ENCODE measurements at places on chromosomes 16 and 17.

DNA sequence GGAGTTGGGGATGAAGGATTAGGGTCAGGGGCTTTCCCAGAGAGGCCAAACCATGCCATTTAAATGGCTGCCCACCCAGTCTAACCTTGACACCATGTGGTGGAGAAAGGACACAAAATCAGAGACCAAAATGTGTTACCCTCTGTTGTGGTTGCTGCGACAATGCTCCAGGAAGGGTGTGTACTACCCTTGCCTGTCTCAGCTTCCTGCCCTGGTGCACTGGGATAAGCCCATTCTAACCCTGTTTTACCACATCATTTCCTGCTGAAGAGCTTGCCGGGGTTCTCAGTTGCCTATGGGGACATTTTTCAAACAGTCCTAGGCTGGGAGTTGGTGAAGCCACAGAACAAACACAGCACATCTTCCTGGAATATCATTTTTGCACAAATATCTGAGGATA is 4.9 kb downstream of the OR4D1 start:
- DNase-seq, result no peak

DNA sequence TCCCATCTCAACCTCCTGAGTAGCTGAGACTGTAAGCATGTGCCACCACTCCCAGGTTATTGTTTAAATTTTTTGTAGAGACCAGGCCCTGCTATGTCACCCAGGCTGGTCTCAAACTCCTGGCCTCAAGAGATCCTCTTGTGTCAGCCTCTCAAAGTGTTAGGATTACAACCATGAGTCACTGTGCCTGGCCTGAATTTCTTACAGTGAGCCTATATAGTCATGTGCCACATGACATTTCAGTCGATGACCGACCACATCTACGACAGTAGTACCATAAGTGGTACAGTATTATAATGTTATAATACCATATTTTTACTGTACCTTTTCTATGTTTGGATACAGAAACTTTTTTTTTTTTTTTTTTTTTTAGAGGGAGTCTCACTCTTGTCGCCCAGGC is 195.3 kb downstream of the STX8 start:
- no peak for DNase-seq

DNA sequence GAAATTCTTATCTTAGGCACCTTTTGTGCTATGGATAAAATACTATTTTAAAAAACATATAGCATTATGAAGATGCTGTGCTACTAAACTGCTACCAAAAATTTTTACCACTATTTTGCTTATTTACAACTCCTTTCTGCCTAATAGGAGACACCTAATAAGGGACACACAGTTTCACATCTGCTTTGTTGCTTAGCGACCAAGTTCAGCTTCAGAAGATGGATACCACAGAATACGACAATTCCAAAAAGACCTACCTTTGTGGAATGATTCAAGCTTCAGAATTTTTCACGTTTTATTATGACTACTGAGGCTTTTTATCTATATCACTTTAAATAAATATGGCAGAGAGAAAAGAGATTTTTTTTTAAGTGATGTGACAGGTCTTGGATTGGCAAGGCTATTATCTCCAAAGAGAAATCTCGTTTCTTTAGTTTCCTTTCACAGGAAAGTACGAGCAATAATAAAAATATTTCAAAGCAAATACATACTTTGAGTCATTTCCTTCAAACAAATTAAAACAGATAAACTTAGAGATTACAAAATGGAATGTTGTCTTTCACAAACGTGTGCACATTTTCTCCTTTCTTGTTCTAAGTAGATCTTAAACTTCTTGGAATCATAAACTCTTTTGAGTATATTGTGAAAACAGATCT is 35.4 kb downstream of the SPAG9 start:
- DNase-seq, result no peak

- DNase-seq, result no peak
These were observed 17.1 kb upstream of the HOXB13 start for GRCh38 chr17:48745381-48746275.

DNA sequence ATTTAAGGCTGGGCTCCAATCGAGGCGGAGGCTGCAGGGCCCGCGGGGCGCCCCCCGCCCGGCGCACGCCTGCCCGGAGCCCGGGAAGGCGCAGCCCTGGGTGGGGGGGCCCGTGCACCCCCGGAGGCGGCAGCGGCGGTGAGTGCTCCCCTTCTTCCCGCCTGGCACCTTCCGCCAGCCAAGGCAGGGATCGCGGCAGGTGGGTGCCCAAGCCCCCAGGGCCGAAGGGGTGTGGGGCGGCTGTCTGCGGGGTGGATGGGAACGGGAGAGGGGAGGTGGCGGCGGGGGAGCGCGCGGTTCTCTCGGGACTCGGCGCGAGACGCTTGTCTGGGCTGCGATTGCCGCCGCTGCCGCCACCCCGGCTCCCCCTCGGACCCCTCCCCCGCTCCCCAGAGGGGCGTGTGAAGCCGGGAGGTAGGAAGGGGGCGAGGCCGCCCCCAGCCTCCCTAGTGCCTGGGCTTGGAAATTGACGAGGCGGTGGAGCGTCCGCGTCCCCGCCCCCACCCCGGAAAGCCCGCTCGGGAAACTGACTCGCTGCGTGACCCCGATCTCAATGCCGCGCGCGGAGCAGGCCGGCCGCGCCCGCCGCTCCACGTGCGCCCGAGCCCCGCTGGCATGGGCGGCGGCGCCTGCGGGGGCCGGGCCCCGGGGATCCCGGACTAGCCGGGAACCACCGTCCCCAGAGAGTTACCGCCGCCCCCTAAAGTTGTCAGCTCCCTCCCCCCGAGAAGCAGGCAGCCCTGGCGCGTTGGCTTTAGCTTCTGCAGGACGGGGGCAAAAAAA is 231.5 kb downstream of the MRTFB start:
- no peak for DNase-seq

- DNase-seq, result no peak
These were observed 52.5 kb downstream of the BANP start for GRCh38 chr16:88003736-88004135.

DNA sequence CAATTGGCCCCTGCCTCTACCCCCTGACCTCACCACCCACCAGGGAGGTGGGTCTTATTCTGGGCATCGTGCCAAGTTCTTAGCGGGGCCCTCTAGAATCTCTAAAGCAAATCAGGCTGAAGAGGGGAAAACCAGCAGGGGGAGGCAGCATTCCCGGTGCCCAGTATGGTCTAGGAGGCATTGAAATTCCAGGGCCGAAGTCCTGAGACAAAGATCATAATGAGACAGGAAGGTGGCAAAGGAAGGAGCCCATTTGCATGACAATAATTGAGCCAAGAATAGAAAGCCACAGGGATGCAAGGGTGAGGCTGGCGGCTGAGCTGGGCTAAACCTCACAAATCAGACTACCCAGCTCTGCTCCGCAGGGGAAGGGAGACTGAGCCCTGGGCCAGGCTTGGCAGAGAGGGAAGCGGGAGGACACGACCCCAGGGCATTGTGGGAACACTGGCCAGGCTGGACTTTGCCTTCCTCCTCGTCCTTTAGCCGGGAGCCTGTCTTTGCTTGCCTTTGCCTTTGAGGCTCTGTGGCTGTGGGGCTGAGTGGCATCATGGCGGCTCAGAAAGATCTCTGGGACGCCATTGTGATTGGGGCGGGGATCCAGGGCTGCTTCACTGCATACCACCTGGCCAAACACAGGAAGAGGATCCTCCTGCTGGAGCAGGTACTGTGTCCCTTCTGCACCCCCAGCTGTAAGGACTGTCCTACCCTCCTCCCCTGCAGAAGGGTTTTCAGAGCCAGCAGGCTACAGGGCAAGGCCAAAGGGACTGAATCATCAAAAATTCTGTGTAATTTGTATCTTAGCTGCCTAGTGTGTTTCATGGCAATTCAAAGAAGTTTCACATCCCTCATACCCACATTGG is at the start of gene PIPOX:
Gene PIPOX, plus strand, starts transcription at position 463 of the 860 bp plus-strand sequence. Its CDS starts 85 bp downstream, at position 548.
- DNase-seq, result peak; percentile 98

- no peak for DNase-seq
These were observed 2.1 kb upstream of the CACNG1 start for GRCh38 chr17:67041941-67042899.

GRCh38 chr17:74677558-74678466 is 34.9 kb downstream of the CD300LF start:
- no peak for DNase-seq

- DNase-seq, result no peak
These were observed 11.6 kb downstream of the MGRN1 start for GRCh38 chr16:4636196-4636595.

GRCh38 chr17:7204828-7205461 is 14.7 kb downstream of the DLG4 start:
- DNase-seq, result peak; percentile 76

DNA sequence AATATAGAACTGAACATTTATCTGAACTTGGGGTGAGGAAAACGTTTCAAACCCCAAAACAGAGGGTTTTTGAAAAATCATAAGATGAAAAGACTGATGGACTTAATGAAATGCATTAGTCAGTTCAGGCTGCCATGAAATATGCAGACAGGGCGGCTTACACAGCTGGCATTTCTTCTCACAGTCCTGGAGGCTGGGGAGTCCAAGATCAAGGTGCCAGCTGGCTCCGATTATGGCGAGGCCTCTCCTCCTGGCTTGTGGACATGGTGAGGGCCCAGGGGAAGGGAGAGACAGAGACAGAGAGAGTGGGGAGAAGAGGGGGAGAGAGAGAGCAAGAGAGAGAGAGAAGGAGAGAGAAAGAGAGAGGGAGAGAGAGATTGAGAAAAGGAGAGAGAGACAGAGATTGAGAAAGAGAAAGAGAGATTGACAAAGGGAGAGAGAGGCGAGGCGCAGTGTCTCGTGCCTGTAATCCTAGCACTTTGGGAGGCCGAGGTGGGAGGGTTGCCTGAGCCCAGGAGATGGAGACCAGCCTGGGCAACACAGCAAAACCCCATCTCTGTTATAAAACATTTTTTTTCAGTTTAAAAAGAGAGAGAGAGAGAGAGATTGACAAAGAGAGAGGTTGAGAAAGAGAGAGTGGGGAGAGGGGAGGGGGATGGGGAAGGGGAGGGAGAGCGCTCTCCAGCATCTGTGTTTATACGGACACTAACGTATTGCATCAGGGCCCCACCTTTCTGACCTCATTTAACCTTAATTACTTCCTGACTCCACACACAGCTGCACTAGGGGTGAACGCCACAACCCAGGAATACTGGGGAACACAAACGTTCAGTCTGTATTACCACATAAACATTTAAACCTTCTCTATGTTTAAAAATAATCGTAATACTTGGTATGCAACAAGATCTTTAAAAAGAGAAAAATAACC is 24.6 kb upstream of the RPH3AL start:
- no peak for DNase-seq

GRCh38 chr17:14818469-14818868 is 446.7 kb downstream of the PMP22 start:
- no peak for DNase-seq

- DNase-seq, result no peak
These were observed 4.2 kb upstream of the NDRG4 start for GRCh38 chr16:58495521-58496331.

DNA sequence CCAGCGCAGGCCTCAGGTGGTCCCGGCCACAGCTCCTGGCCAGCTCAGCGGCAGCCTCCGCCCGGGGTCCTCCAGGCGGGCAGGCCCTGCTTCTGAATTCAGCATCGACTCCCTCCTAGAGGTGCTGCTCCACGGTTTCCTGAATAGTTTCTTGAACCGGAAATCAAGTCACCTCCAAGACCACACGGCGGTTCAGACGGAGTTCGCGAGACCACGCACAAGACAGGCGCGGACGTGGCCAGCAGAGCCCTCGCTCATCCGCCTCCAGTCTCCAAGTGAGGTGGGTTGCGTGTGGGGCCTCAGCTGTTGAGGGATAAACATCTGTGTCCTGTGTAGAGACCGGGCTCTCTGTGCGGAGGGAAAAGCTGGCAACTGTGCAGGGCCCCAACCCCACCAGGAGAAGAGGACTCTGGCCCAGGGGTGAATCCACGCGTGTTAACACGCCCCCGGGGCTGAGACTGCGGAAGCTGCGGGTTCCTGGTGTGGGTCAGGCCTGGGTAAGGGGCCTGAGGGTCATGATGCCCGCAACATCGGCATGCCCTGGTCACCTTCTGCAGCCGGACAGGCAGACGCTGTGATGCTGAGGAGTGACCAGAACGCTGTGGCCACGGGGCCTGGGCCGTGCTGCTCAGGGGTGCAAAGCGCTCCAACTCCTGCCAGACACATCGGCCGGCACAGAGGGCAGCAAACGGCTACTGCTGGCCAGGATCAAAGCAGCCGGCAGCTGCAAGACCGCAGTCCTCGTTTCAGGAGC is 55.0 kb upstream of the METRNL start:
- DNase-seq, result no peak

DNA sequence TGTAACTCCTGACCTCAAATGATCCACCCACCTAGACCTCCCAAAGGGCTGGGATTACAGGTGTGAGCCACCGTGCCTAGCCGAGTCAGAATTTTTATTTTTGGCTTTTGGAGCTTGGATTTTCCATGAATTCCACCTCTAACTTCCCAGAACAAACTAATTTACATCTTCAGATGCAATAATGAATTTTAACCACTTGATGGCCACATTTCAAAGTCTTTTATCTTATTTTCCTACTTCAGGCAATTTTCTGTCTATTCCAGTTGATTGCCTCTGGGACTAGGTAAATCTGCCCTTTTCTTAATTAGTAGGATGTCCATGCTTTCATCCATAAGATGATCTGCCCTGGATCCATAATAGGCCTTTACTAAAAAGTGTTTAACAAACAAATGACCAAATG is 156.4 kb upstream of the ANKFN1 start:
- no peak for DNase-seq

GRCh38 chr17:80482555-80483308 is 6.3 kb upstream of the NPTX1 start:
- DNase-seq, result no peak
